ENCODE measurements at places on chromosomes 13 and 19.

DNA sequence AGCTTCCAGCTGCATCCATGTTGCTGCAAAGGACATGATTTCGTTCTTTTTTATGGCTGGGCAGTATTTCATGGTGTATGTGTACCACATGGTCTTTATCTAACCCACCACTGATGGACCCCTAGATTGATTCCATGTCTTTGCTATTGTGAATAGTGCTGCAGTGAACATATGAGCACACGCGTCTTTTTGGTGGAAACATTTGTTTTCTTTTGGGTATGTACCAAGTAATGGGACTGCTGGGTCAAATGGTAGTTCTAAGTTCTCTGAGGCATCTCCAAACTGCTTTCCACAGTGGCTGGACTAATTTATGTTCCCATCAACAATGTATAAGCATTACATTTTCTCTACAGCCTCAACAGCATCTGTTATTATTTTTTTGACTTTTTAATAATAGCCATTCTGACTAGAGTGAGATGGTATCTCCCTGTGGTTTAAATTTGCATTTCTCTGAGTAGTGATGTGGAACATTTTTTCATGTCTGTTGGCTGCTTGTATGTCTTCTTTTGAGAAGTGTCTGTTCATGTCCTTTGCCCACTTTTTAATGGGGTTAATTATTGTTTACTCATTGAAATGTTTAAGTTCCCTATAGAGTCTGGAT is 6.8 kb upstream of the UBE2L5 start:
- DNase-seq = no peak

DNA sequence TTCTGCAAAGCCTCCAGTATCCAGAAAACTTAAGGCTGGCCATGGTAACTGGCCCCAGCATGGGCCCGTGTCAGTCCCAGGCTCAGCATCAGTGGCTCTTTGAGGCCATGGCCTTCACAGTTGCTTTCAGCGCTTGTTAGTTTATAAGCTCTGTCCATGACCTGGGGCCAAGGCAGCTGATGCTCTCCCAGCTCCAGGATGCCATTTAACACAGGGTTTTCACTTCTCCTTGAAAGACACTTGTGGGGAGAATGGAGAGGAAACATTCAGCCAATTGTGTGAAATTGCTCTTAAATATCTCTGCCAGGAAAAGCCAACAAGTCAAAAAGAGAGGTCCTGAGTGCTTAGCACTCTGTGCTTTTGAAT is 321.3 kb downstream of the FOXO1 start:
- DNase-seq = no peak

DNA sequence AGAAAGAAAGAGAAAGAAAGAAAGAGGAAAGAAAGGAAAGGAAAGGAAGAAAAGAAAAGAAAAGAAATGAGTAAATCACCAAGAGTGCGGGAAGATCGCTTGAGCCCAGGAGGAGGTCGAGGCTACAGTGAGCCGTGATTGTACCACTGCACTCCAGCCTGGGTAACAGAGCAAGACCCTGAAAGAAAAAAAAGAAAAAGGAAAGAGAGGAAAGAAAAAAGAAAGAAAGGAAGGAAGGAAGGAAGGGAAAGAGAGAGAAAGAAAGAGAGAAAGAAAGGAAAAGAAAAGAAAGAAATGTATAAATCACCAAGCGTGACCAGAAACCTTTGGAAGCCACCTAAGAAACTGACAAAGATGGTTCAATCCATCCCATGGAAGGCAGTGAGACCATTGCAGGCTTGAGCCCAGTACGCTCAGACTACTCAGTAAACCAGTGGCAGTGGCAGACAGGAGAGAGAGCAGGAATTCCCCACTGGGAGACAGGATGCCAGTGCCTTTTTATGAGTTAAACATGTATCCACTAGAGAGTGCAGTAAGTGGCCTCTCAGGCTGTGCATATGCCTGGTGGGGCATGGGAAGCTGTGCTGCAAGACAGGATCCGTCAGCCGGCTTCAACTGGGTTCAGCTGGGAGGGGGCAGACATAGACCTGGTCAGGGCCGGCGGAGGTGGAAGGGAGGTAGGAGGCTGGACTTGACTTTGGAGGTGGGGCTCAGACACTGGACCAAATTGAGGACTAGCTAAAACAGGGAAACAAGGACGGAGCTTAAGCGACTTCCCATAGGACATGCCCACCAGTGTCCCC is 4.8 kb downstream of the GPR42 start:
- no peak for DNase-seq

DNA sequence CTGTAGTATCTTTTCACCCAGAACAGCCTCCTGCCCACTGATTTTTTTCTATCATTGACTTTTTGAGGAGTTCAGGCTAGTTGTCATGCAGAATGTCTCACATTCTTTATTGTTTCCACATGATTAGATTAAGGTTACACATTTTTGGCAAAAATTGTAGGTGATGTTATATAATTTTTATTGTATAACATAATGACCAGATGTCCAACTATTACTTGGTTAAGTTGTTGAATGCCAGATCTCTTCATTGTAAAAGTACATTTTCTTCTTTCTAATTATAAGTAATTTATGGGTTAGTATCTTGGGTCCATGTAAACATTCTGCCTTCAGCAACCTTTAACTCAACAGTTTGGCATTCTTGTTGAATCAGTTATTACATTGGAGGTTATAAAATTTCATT is 138.4 kb downstream of the POSTN start:
- no peak for DNase-seq

- no peak for DNase-seq
Observed at GRCh38 chr13:43574605-43575004, 212.2 kb downstream of the ENOX1 start.

- DNase-seq = no peak
Observed at GRCh38 chr13:62510906-62511655, 1095.4 kb upstream of the PCDH20 start.

- no peak for DNase-seq
Observed at GRCh38 chr13:100291624-100292023, 202.7 kb downstream of the PCCA start.

DNA sequence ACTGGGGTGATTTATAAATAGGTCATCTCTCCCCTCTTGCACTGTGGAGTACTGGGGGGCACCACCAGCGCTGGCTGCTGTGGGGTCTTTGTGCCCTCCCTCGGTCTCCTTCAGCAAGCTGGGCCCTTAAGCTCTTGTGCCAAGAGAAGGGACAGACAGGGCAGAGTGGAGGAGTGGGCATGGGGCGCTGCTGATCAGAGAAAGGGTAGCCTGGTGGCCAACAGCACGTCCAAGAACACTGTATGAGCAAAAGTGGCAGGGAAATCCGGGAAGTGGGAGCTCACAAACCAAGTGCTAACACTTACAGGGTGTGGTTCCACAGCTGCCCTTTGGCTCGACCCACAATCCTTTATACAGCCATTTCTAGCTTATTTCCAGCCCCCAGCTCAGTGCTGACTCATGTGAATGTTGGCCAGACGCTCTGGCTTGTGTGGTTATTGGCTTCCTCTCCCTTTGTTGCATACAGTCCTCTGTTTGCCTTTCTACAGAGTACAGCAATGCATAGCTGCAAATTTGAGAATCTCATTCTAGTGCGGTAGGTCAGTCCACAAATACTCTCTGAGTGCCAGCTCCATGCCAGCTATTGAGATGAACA is 298.8 kb downstream of the SHISA2 start:
- DNase-seq = peak; percentile 91
